ENCODE measurements at places on chromosomes 4 and X.

DNA sequence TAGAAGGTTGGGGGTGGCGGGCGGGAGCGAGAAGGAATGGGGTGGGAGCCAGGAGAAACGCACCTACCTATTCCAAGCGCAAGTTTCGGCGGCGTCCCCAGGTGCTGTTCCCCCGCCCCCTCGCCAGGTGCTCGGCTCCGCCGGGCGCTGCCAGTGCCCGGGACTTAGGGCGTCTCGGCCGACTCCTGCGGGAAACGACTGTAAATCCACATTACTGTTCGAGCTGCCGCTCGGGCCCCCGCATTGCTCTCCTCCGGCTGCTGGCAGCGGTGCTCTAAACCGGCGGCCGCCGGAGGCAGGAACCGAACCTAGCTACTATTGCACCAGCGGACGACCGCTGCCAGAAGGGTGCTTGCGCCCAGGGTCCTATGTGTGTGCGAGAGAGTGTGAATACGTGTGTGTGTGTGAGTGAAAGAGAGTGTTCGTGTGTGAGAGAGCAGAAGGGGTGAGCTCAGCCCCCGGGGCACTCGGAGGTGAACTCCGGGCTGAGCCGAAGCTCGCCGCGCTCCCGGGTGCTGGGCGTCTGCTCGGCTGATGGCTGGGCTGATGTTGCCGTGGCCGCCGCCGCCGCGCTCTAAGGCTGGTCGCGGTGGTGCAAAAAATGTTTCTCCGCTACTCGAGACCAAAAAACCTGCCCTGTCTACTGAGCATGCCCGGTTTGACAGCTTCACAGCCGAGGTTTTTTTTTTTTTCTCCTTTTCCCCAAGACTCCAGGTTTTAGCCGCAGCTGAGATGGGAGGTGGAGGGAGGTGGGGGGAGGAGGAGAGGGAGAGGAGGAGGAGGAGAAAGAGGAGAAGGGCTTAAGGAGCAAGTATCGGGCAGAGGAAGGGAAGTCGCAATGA is 115.7 kb upstream of the TEX13C start:
- DNase-seq: no peak

DNA sequence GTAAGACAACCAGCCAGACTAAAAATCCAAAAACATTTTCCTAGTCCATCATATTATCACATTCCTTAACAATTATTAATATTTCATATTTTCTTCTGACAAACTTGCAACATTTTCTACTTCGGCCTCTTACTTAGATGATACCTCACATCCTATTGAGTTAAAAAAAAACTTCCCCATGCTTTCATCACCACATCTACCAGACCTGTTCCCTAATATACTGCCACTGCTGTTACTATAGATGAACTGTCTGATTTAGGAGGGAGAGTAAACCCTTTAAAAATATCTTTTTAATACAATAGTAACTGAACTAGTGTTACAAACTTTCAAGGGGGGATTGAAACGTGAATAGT is 1.5 kb downstream of the FAM200B start:
- no peak for DNase-seq

DNA sequence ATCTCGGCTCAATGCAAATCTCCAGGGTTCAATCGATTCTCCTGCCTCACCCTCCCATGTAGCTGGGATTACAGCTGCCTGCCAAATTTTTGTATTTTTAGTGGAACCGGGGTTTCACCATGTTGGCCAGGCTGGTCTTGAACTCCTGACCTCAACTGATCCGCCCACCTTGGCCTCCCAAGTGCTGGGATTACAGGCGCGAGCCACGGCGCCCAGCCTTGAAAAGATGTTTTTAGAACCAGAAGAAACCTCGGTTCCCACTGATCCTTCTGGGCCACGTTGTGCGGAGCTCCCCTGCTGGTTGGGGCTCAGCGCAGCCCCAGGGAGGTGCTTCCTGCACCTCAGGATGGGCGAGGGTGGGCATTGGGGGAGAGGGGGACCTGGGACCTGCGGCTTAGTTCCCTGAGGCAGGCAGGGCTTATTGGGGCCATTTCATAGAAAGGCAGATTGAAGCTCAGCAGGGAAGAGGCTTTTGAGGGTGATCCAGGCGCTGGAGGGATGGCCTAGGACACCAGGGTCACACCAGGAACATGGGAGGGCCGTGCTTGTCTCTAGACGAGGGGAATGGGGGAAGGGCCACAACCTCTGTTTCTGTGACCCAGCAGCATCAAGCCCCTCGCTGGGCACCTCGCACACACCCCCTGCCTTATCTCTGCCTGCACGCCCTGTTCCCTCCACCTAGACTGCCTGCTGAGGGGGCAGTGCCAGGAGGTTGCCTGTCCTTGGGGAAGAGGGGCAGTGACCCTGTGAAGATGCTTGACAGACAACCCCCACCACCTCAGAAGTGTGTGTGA is 6.3 kb upstream of the ADD1 start:
- no peak for DNase-seq

DNA sequence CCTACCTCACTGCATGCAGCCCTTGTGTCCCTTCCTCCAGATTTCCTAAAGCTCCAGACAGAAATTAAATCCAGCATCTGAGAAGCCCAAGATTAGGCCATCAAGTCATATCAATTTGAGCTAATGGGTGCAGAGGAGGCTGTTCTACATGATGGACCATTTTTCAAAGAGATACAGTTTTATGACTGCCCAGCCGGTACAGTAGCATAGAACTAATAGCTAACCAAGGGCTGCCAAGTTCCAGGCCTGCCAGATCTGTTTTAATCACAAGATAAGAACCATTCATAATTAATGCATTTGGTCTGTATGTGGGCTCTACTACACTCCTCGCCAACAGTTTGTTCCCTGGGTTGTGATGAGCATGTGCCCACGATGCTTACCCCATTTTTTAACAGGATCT is 73.9 kb upstream of the PLAC1 start:
- no peak for DNase-seq

DNA sequence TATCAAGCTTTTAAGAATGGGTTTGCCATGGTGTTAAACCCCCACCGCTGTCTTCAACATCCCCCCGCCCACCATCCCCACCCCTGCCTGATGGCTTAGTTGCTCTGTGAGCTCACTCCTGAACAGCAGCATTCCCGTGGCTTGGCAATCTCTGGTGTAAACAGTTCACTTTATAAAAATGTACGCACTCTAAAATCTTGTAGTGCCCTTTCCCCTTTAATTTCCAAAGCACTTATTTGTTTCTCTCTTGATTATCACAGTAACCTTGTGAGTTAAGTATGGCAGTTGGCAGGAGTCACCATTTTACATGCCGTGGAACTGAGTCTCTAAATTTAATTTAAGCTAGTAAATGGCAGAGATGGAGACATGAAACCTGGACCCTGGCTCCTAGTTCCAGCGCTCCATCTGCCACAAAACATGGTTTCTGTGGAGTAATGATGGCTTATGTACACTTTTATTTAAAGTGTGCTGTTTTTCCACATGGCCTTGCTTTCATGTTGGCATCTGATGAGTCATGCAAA is 123.1 kb downstream of the AFF1 start:
- DNase-seq: no peak

DNA sequence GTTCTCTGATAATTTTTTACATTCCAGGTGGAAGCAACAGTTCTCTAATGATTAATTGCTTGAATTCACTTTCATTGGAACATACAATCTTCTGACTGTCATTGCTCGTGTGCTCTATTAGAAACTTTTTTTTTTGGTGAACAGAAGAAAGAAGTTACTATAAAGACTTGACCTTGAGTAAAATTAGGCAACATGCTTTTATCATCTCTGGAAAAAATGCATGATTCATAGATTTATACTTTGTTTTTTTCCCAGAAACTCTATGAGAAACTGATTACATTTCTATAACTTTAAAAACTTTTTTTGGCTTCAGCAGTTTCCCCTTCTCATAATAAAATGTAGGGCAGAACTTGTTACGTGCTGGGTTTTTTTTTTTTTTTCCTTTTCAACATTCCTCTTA is 167.6 kb downstream of the ARHGAP10 start:
- no peak for DNase-seq

DNA sequence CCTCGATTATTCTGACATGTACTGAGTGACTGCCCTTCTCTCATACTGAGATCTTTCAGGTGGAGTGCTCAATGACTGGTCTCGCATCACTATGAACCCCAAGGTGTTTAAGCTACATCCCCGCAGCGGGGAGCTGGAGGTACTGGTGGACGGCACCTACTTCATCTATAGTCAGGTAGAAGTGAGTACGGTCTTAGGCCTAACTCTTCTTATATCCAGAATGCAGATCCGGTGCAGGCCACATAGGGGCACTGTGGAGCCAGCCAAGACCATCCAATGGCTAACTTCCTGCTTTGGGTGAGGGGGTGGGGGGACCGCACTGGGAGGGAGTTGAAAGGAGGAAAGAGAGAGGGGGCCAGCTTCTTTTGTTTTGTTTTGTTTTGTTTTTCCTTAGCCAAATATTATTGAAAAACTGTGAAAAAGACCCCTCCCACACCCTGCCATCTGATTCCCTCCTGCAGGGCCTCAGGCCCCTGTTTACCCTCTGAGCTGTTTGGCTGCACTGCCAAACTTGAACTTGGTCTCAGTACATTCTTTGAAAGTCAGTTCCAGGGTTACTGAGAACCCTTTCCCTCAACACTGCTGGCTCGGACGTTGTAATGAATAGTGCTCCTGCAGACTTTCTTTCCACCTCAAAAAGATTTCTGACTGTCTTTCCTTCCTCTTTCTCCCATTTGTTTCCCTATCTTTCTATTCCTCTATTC is 16.2 kb downstream of the AWAT2 start:
- DNase-seq: no peak

DNA sequence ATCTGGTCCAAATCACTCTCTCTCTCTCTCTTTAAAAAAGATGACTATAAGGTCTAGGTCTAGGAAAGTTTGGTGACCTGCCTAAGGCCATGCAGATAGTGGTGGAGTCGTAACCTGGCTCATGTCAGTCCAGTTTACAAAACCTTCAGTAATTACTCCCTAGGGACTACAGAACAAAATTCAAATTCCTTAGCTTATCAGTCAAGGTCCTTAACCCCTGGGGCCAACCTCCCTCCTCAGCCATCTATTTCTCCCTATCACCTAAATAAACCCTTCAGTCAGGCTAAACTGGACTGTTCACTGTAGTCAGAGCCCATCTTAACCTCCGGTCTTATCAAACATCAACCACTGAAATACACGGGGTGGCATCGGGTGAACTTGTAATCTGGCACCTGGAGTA is 68.9 kb downstream of the MAP3K15 start:
- no peak for DNase-seq

DNA sequence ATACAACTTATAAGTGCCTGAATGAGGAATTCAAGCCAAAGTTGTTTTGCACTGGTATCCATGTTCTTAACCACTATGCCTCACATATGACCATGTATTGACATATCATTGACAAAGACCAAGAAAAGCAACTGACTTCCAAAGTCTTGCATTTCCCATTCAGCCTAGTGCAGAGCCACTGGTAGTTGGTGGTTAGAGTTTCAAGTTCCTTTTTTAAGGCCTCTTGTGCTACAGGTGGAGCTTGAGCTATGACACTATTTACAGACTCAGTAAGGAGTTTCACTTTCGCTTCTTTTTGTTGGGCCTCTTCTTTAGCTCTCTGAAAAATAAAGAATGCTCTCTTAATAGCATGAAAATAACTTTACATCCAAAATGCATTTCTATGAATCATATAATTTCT is 763.0 kb downstream of the DMD start:
- no peak for DNase-seq

DNA sequence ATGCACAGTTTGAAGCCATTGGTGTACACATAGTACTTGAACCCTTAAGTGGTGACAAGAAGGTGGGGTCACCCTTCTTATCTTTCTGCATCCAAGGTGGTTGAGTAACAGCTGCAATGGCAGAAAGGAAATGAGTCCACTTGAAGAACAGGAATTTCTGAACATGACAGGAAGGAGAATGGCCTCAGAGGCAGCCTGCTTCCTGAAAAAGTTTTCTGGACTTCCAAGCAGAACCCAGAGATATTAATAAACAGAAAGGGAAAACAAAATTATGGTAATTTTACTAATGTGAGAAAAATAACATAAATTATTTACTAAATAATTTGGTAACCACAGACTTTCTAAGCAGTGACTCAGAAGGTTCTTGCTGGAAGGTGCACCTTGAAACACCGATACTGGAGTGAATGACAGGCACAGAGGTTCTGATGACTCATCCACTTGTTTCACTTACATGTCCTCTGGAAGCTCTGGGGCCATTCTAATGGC is 119.9 kb upstream of the HS3ST1 start:
- DNase-seq: no peak

GRCh38 chr4:84792366-84793301 is 173.9 kb downstream of the WDFY3 start:
- no peak for DNase-seq

DNA sequence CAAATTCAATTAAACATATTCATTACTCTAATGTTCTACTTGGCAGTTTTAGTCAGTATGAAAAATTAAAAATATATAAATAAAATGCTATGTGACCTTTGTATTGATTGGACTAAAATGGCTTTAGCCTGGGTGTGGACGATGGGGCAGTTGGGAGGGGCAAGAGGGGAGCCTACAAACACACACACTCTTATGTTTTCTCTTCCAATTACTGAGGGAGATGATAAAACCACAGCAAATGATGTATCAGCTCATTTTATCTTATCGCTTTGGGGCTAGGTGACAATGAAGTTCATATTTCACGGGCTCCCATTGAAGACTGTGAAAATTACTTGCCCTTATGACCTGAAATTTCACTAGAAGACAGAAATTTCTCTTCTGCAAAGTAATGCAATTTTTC is 84.3 kb upstream of the MAB21L2 start:
- DNase-seq: no peak

DNA sequence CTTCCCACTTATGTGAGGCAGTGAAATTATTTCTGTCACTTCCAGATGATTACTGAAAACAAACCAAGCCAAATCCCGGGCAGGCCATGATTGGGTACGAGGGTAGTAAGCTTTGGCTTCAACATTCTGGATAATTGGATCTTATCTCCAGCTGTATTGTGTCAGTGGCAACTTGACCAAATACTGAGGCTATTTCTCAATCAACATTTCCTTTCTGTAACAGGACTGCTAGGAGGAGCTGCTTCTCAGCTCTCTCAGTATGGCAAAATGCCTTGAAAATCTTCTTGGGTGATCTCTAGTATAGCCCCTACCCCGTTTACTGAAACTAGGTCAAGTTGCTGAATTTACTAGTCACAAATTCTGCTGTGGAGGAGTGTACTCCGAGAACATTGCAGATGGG is 169.3 kb upstream of the FRMPD4 start:
- DNase-seq: no peak

- no peak for DNase-seq
These were observed 378.5 kb downstream of the KLHL4 start for GRCh38 chrX:87896057-87896456.

GRCh38 chrX:13198056-13198761 is 121.6 kb downstream of the ATXN3L start:
- DNase-seq: no peak

- DNase-seq: no peak
These were observed 98.3 kb downstream of the DCLK2 start for GRCh38 chr4:150176547-150176946.

- DNase-seq: no peak
These were observed 91.8 kb downstream of the SHISA3 start for GRCh38 chr4:42489095-42489494.

Measured in stimulated activated CD8-positive, alpha-beta memory T cell treated with anti-CD3 and anti-CD28 coated beads, Interleukin-15, amount 100 ng/mL, for 1 hour (primary cell).